ENCODE measurements at places on chromosomes 2 and 18. TPM values are rescaled to one million over a fixed set of nuclear protein-coding genes. Genes with fewer than 3 reads are reported as not detected.

- peak; percentile 40 for DNase-seq
Measured at GRCh38 chr2:215635788-215636139, 199.9 kb upstream of the FN1 start.

DNA sequence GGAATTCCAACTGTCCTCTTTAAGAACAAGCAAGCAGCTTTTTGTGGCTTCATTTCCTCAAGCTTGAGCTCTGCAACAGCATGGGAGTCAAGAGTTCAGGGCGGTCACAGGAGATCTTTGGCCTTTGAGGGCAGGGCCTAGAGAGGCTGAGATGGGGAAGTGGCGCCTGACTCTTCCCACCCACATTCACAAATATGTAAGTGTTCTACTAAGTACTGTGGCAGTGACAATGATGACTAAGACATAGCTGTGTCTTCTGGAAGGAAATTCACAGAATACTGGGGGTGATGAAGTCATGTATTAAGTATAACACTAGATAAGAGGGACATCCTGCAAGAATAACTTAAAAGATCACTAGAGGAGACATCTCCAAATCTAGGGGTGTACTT is 15.0 kb downstream of the RND3 start:
- peak; percentile 79 for DNase-seq

DNA sequence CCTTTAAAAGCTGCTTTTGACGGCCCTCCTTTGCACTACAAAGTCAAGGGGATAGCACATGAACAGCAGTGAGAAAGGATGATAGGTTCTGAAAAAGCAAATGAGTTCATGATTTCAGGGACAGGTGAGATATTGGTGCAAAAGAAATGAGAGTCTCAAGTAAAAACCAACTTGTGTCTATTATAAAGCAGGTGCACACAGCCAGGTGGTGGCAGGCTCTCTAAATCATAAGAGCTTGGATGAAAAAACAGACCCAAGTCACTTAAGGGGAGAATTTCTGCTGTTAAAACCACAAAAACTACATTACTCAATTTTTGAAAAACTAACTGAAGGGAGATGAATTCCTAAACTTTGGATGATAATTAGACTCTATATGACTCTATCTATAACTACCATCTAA is 201.5 kb downstream of the SP3 start:
- no peak for DNase-seq

DNA sequence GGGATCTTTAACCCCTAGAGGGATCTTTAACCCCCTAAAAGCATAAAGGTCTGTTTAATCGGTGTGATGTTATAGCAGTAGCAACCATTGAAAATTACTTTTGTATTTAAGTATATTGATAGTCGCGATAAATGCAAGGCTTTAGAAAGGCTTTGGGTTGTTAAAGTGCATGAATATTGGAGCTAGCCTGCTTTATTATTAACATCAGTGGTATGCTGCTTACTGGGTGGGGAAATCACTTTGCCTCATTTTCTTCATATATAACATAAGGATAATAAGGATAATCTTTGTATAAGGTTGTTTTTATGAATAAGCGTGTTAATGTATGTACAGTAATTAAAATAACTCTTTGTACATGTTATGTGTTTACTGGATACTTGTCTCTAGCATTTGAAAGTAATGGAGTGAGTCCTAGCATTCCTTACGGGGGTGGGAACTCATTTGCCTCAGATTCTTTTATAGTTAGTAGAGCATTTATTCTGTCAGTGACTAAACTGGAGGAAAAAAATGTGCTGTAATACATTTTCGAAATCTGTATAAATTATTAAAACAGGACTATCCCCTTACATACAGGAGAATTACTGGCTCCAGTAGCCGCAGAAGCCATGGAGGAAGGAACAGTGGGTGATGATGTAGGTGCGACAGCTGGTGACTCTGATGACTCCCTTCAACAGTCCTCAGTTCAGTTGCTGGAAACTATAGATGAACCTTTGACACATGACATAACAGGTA is 122.2 kb downstream of the BIRC6 start:
- DNase-seq: no peak

DNA sequence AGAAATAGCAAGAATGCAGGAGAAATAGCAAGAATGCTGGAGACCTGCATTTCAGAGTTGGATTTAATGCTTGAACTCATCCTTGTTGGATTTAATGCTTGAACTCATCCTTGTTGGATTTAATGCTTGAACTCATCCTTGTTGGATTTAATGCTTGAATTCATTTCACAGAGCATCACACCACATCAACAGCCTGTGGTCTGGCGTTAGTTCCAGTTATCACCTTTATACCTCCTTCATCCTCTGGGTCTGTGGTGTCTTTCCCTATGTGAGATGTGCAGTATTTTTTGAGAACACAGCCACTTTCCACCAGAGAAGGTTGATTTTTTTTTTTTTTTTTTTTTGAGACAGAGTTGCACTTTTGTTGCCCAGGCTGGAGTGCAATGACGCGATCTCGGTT is 546.4 kb upstream of the SOX11 start:
- no peak for DNase-seq

- no peak for DNase-seq
Measured at GRCh38 chr2:120575966-120576365, 159.7 kb upstream of the GLI2 start.

- DNase-seq: no peak
Measured at GRCh38 chr2:138906549-138906948, 126.4 kb upstream of the NXPH2 start.

DNA sequence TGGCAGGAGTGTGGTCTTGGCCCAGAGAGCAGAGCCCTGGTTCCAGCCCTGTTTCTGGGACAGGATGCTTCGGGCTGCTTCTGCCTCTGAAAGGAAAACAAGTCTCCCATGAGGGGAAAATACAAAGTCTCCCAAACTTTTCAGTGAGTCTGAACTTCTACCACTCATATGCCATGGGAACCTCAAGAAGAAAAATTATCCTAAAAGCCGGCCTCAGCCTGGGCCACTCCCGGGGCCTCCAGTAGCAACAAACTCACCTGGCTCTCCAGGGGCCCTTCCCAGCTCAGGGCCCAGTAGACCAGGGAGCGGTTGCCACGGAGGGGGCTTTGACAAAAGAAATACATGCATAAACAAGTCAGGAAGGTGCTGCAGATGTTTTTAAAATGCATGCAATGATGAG is 289.2 kb upstream of the HDAC4 start:
- DNase-seq: no peak

IGFBP5 gene
- total RNA-seq: 5.0 TPM

Data from lung microvascular endothelial cell (primary cell).